Fibroblast of skin of abdomen (primary cell): ENCODE measurements at places on chromosomes 13 and 19.

DNA sequence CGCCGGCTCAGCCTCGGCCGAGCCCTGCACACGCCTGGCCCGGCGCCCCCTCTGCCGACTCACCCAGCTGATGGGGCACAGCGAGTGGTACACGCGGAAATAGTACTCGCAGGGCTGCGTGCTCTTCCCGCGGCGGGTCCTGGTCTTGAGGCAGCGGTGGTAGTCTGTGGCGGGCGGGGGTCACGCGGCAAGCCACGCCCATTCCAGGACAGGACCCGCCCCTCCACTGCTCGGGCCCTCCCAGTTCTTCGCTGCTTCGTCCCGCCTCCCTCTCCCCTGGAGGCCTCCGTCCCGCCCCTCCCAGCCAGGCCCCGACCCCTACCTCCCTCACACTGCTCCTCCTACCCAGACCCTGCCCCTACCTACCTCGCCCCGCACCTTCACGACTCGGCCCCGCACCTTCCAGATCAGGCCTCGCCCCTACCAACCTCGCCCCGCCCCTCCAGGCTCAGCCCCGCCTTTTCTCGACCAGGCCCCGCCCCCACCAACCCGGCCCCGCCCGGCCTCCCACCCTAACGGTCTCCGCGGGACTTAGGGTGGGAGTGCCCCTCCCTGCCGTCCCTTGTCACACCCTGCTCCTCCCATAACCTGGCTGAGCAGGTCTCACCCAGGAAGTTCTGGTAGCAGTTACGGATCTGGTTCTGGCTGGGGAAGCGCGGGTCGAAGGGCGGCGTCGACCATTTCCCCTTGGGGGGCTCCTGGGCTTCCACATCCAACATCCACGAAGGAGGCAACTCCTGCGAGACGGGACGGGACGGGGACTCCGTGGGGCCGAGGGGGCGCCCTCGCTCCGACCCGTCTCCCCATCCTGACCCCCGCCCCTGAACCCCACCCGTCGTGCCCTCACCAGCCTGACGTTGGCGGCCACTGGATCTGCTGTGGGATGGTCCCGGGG is 469 bp downstream of the COX6B2 start:
- peak; percentile 50 for DNase-seq

- DNase-seq: peak; percentile 20
These were observed 575 bp downstream of the CARM1 start for GRCh38 chr19:10871711-10872545.

DNA sequence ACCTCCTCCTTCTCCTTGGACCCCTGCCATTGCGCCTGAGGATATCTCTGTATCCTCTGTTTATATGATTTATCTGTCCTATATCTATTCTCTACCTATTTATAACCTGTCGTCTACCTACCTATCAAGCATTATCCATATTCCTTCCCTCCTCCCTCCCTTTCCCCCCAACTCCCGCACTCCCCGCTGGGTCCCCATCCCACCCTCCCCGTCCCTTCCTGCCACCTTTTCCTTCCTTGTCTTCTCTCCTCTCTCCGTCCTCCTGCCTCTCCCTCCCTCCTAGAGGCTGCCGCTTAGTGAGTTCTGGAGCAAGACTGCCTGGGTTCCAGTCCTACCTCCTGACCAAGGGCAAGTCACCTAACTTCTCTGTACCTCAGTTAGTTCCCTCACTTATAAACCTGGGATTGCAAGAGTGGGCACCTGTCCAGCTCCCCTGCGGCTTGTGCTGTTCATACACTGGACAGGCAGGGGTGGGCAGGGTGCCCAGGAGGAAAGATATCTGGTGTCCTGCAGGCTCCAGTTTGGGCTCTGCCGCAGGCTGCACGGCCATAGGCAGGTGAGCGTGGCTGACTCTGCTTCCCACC is 16.1 kb downstream of the TTYH1 start:
- DNase-seq: no peak

DNA sequence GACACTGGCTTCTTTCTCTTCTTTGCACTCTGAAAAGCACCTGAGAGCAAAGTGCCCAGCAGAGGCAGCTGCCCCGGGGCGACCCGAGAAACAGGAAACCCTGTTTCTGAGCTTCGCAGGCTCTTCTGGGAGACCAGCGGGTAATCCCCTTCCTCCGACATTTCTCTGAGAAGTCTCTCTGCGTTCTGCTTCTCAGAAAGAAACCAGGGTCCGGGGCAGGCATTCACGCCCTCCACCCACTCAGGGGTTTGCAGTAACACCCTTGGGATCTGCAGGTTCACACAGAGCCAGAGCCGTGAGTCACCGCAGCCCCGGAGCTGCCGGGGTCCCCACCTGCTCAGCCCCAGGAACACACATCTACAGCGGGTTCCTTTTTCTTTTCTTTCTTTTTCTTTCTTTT is 86.0 kb downstream of the GADD45B start:
- no peak for DNase-seq

GRCh38 chr19:49425922-49426592 is 869 bp downstream of the GFY start:
- DNase-seq: no peak

- DNase-seq: no peak
These were observed 65.6 kb downstream of the UFM1 start for GRCh38 chr13:38415233-38415632.

- no peak for DNase-seq
These were observed 17.9 kb upstream of the TINCR start for GRCh38 chr19:5585461-5586299.

GRCh38 chr13:89053418-89053817 is 1382.2 kb downstream of the SLITRK5 start:
- no peak for DNase-seq

DNA sequence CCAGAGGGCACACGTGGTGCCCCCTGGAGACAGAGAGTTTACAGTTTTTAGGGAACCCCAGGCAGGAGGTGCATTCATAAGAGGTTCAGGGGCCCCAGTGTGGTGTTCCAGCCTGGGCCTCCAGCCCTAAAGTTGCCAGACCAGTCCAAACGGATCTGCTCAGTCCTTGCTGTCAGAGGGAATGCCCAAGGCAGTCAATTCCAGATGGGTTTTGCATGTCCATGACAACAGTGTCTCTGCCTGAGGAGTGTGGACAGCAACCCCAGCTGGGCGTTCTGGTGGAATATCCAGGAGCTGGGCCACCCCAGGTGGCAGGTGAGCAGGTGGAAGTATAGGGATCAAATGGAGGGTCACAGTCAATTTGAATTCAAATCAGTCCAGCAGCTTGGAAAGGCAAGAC is 25.3 kb downstream of the FBXO27 start:
- DNase-seq: no peak

DNA sequence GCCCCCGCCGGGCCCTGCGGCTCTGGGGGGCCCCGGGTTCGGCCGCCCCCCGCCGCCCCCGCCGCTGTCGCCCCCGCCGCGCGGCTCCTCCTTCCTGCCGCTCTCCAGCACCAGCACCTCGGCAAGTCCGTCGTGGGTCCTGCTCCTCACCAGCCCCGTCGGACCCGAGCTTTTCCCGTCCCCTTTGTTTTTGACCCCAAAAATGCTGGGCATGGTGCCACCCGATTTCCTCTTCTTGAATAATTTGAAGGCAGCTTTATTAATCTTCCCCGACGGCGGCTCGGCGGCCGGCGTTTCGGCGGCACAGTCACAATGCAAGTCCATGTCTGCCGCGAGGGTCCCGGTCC is 945 bp downstream of the AMER2 start:
- no peak for DNase-seq

DNA sequence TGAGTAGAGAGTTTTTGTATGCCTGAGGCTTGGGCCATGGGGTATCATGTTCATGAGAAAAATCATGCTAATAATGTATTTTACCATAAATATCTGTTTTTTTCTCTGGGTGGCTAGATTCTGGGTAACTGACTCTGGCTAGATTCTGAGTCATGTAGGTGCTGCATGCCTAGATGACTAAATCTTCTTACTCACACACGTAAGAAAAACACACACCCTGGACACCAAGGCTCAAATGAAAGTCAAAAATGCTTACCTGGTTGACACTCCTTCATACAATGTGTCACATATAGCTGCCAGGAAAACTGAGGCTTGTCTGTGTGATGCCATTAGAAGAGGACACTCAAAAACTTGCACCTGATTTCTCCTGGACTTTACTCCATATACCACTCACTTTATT is 597.4 kb upstream of the SLITRK1 start:
- DNase-seq: peak; percentile 21

- DNase-seq: no peak
These were observed 549.0 kb upstream of the GPC6 start for GRCh38 chr13:92677571-92677970.

DNA sequence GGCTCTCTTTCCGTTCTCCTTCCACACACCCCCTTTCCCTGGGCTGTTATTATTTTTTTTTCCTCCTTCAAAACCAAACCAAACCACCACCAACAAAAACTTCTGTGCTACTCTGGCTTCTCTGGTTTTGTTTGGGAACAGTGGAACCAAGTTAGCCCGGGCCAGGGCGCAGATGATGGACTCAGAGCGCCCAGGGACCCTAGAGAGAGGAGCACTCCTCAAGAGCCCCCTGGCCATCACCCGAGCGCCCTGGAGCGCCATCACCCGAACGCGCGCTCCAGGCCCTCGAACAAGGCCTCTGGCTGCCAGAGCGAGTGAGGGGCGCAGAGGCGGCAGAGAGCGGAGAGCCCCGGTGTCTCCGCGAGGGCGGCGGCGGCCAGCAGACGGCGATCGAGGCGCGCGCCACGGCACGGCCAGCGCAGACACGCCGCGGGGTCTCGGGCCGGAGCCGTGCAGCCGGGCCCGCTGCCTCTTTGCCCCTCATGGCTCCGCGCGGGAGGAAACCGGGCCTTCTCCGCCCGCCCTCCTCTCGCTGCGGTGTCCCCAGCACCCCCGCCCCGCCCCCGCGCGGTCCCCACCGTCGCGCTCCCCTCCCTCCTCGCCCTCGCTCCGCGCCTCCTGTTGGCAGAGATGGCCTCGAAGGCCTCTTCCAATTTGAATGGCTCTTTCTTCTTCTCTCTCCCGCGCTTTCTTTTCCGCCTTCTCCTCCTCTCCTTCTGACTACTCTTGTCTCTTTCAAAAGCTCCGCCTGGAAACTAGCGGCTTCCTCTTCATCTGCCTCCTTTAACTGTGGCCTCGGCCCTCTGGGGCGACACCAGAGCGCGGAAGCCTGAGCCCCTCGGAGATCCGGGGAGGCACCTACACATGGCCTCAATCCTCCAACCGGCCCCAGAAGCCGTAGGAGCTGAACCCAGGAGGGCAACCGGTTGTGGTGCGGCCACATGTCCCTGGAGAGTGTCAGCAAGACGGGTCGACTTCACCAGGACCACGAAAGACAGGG is 4.1 kb upstream of the SOX1 start:
- DNase-seq: no peak

DNA sequence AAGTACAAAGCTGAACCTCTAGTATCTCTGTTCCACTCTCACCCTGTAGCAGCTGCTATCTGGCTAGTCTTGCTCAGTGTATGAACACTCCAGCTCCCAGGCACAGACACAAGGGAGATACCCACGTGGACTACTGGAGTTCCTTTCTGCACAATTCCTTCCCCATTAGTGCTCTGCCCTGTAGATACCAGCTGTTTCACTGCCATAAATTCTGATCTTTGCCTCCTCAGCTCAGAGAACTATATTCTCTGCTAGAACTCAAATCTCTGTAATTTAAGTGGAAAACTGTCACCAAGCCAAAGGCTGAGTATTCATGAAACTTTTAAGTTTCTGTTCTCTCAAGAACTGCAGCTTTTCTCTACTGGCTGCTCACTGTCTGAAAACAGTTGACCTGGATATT is 273.7 kb downstream of the DIAPH3 start:
- DNase-seq: peak; percentile 17

DNA sequence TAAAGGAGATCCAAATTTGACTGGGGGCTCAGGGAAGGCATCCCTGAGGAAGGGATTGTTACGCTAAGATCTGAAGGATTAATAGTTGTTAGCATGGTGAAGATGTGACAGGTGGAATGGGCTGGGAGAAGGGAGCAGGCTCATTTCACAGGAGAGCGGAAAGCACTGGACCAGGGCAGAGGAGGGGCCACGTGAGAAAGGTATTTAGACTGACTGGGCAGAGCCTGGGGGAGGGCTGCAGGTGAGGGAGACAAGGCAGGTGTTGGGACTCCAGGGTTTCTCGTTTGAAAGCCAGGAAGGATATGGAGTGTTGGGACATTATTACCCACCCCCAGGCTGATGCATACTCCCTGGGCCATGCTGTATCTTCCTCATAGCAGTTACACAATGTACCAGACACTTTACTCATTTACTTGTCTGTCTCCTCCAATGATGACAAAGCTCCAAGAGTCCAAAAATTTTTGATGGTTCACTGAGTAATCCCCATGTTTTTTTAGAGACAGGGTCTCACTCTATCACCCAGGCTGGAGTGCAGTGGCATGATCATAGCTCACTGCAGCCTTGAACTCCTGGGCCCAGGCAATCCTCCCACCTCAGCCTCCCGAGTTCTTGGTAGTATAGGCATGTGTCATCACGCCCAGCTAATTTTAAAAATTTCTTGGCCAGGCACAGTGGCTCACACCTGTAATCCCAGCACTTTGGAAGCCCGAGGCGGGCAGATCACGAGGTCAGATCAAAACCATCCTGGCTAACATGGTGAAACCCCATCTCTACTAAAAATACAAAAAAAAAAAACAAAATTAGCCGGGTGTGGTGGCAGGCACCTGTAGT is 2.3 kb downstream of the TRAPPC6A start:
- DNase-seq: no peak

DNA sequence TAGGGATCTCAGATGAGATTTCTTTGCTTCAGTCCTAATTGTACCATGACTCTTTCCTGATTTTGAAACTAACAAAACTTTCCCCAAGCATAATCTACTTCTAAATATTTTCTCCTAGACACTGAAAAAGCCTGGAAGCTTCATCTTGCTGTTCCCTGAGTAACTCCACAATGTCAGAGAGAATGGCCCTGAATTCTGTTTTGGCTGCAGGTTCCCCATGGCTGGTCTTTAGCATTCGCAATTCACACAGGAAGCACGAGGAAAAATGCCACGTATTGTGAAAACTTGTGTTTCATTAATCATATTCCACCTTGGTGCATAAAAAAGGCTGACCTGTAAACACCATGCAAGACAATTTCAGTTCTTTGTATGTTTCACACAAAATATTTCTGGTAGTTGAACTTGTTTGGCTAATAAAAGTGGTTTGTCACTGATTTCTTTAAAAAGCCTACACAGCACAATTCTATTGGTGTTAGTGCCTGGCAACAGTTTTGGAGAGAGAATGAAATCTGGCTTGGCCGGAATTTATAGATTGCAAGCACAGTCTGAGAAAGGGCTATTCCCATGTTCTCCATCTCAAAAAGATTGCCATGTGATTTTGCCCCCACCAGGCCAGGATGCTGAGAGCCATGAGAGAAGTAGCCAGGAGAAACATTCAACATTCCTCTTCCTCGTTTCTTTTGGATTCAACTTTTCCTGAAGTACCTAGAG is 367.1 kb downstream of the NDFIP2 start:
- DNase-seq: no peak
